Stimulated activated CD4-positive, alpha-beta T cell treated with anti-CD3 and anti-CD28 coated beads, Interleukin-1b, Interleukin-23, amount 100 ng/mL, for 24 hours (primary cell): ENCODE measurements at places on chromosomes 7 and 10.

GRCh38 chr7:99120916-99121315 is 23.0 kb downstream of the SMURF1 start:
- no peak for DNase-seq

DNA sequence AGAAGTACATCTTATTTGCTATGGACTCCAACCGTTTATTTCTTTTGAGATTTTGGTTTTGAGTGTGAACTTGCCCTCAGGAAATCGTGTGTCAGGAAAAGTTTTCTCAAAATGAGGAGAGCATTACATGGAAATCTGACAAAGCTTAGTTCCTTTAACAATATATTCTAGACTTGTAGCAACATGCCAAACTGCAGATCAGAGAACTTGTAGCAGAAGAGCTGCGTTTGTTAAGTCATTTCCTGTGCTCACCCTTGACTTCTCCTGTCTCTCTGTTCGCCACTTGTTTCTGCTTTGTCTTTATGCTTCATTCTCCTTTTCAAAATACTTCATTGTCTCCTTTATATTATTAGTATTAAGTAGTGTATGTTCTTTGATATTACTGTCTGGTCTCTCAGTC is 116.6 kb upstream of the FOXP2 start:
- DNase-seq, result no peak

GRCh38 chr10:131086094-131086493 is 225.4 kb downstream of the TCERG1L start:
- no peak for DNase-seq

DNA sequence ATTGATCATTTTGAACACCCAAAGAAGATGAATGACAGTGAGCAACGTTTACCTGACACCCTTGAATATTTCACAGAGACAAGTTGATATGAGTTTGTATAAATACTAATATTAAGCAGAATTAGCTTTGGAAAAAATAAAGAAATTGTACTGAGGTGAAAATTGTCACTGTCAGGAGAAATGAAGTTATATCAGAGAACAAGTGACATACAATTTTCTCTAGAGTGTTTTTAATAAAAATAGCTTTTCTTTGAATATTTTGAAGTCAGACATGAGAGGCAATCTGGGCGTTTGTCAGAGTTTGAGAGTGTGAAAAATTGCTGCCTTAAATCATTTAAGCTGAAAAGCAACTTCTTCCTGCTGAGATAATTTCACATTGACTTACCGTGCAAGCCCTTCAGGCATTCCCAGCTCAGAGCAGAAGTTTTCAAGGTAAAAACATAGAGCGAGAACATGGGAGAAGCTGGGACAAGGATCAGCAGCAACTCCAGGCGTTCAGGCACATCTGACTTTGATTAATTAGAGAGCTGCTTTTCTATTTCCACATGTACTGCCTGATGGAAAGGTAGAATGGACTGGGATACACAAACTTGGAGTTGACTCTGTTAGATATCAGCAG is 535.9 kb downstream of the TFEC start:
- DNase-seq, result no peak

- DNase-seq, result no peak
These were observed 220.5 kb downstream of the ELFN1 start for GRCh38 chr7:1890289-1891235.

DNA sequence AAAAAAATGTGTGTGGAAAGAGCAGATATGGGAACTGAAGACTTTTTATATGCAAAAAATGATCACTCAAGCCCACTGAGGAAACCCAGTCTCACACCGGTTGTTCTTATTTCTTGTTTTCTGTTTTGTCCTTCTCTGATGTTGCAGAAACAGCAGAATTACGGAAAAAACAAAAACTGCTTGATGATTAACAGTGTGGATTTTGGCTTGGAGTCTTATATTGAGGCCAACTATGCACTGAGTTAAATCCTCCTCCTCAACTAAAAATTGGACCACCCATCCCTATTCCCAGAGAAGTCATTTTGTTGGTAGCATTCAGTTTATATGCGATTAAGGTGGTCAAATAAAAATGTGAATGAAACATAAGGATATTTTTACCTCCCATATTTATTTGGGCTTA is 246.1 kb downstream of the LRMDA start:
- no peak for DNase-seq

DNA sequence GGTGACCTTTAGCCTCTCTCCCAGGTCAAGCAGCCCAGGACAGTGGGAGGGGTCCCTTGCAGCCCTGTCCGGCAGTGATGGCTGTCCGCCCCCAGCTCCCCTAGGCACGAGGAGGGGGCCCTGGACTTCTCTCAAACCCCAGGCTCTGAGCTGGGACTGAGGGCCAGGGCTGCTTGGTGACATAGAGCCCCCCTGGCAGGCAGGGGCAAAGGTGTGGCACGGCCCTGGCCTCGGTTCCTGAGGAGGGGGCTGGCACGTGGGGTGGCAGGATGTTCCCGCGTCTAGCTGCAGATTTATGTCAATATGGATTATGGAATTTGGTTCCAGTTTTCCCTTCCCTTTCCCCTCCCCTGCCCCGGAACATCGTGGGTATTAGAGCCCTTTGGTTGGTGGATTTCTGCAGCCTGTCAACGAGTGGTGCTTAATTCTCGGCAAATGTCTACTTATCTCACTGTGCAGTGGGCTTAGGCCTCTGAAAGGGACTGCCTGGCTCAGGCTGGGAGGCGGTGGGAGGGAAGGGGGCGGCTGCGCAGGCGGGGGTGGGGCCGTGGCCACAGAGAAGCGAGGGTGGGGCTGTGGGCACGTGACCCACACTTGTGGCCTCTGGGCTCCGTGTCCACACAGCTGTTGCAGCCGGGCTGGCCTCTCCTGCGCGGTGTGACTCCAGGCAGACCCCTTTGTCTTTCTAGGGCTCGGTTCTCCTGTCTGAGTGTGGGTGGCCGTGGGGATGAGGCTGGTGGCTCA is 19.3 kb downstream of the UNCX start:
- DNase-seq, result no peak

DNA sequence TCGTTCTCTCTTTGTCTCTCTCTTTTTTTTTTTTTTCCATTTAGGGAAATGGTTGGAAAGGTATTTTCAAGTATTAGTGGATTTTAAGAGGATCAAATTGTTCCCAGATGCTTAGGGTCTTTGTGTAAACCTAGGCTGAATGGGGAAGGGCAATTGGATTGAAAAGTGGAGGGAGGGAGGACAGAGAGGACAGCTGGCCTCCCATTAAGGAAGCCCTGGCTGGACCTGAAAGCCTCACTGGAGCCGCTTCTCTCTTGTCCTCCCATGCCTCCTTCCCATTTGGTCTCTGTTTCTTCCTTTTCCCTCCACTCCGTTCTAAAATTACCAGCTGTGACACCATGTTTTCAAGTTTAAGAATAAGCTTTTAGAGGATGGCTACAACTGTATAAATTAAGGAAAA is 104.1 kb downstream of the TACC2 start:
- no peak for DNase-seq

- DNase-seq, result no peak
These were observed 678 bp downstream of the SH2B2 start for GRCh38 chr7:102287111-102287980.

DNA sequence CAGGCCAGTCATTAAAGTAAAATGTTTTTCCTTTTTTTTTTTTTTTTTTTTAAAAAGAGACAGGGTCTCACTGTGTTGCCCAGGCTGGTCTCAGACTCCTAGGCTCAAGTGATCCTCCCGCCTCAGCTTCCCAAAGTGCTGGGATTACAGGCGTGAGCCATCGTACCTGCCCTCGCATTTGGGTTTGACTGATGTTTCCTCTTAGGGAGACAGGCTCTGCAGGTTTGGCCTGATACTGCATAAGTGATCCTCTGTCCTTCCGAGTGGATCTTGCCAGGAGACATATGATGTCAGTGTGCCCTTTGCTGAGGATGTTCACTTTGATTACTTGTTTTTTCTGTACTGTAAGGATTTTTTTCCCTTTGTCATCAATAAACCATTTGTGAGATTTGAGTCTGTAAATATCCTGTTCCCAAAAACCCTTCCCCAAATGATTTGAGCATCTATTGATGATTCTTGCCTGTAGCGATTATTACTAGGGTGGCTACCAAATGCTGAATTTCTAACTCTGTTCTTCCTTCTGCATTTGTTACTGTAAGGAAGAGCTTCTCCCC is 19.7 kb downstream of the LIMK1 start:
- no peak for DNase-seq

DNA sequence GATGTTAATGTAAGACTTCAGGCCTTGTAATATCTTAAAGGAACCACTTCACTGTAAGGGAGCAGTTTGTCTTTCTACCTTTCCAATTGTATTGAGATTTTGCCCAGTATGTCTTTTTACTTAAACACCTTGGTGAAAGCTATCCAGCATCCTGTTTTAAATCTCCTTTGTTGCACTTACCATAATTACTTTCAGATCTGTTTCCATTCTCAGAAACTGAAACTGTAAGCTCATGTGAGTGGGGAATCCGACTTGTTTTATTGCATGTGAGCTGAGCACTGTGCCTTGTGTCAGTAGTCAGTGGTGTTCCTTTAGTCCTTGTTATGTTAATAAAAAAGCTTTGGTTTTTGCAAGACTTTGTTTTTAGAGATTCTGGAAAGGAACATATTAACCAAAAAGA is 42.2 kb downstream of the BMPR1A start:
- no peak for DNase-seq

- DNase-seq, result no peak
These were observed 157.0 kb downstream of the TAX1BP1 start for GRCh38 chr7:27897001-27897400.

DNA sequence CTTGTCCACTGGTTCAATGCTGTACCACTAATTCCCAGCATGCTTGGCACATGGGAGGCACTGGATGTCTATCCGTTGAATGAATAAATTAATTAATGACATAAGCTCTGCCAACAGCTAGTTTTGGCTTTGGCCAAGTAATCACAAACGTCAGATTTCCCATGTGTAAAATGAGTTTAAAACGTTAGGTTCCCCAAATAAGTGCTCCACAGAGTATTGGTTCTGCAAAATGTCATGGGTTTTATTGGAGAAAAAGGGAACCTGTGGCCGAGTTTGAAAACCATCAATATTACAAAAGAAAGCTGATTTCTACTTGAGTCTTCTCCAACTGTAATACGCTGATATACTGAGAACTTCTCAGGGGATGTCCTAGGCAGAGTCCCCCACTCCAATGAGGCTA is 23.2 kb downstream of the ELMO1 start:
- no peak for DNase-seq

DNA sequence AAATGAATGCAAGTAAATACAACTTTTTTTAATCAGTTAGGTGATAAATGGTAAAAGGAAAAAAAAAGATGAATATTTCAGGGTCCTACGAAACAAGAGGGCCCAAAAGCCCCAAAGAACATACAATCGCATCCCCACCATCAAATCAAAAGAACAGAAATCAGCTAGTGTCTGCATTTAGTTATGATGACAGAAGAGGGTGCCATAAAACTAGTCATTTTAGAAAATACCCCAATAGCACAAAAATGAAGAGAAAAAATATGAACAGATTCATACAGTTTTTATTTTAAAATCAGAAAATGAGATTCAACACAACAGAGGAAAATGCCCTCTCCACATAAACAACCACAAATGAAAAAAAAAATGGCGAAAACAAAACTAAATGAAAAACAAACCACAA is 905.5 kb downstream of the REEP3 start:
- no peak for DNase-seq

- DNase-seq, result peak; percentile 53
These were observed 120.7 kb downstream of the PRKAG2 start for GRCh38 chr7:151756076-151756731.

GRCh38 chr7:1169409-1170368 is 9.7 kb upstream of the ZFAND2A start:
- DNase-seq, result peak; percentile 96

GRCh38 chr7:26667514-26668133 is 196.8 kb downstream of the SKAP2 start:
- peak; percentile 25 for DNase-seq

DNA sequence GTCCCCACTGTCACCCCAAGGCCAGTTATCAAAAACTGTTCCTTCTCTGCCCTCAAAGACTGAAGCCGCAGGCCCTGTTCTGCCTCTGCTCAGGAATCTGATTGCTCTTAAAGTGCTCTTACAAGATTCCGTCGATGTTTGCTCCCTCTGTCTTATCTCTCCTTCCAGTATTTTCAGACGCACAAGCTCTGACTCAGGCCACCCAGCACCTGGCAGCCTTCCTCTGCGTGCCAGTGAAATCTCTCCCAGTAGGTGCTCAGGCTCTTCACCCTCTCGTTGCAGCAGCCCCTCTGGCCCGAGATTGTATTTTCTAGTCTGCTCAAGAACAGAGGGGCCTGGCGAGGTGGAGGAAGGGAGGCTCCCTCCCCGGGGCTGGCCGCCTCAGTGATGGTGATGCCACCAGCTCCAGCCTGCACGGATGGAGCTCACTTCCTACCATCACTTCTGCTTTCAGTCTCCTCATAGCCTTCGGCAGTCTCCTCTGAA is 276.2 kb downstream of the USP6NL start:
- DNase-seq, result no peak

- no peak for DNase-seq
These were observed 509.7 kb upstream of the PODXL start for GRCh38 chr7:132065989-132066603.

GRCh38 chr10:74977913-74978847 is 133.3 kb upstream of the SAMD8 start:
- DNase-seq, result no peak

GRCh38 chr10:119801998-119802538 is 70.6 kb downstream of the MCMBP start:
- no peak for DNase-seq

DNA sequence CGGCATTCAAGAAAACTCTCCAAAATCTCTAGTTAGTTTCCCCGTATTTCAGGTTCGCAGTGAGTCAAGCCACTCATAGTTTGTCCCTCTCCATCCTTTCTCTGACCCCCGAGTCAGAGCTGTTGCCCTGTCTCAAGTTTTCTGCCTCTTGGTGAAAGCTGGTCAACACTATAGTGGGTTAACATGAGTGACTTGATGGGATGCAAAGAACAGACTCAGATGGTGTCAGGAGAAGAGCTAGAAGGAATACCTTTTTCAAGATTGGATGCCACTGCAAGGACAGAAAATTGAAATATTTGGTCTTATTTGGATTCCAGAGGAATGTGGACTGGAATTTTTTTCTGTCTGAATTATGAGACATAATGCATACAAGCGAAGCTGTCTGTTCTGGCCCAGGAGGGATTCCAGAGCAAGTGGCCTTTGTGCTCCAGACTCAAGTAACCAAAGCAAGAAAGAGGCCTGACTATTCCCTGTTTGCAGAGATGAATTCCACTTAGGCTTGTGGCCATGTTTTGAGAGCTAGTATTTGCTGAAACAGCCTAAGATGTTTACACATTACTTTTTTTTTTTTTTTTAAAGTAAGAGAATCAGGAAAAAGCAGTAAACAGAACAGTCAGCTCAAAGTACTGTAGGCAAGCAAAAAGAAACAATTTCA is 67.4 kb downstream of the VWC2 start:
- DNase-seq, result no peak

- no peak for DNase-seq
These were observed 586.6 kb upstream of the MKI67 start for GRCh38 chr10:128712661-128713400.

- DNase-seq, result no peak
These were observed 287.2 kb downstream of the HGF start for GRCh38 chr7:81482600-81483186.

DNA sequence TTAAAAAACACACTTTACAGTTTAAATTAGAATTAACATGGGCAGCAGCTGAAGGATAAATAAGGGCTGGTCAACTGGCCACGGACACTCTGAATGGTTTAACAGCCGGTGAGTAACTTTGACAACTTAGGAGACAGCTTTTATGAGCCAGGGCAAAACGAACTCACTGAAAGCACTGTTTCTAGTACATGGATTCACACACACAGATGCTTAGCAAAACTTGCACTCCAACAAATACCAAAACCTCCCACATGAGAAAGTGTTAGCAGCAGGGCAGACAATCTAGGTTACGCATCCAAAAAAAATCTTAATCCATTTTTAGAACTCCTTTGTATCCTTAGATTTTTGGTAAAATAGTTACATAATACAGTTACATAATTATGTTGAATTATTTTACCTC is 486.4 kb downstream of the PHTF2 start:
- DNase-seq, result no peak
